Hematopoietic multipotent progenitor cell (in vitro differentiated cells): ENCODE measurements at places on chromosomes 12 and 14.
A peak's percentile ranks its signal among the peaks of the same experiment; 100 is the strongest.

DNA sequence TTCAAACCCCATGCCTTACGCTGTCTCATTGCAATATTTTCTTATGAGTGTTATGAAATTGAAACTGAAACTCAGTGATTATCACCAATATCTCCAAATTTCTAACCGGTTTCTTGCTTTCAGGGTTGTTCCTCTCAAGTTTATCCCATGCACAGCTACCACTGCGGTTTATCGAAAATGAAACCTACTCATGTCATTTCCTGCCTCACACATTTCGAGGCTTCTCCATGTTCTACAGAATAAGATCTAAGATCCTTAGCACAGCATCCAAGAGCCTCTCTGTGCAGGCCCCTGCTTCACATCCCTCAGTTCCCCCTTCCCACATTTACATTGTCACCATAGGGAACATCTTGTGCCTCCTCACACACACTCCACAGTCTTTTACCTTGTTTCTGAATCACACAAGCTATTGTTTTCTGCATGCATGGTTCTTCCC lies 45.5 kb upstream of the FAR2 start:
- peak; percentile 22 for DNase-seq

- DNase-seq, result no peak
These were observed 102.0 kb upstream of the HIF1A start for GRCh38 chr14:61593330-61593729.

- DNase-seq, result no peak
These were observed 433.0 kb downstream of the LRIG3 start for GRCh38 chr12:58487255-58487654.

DNA sequence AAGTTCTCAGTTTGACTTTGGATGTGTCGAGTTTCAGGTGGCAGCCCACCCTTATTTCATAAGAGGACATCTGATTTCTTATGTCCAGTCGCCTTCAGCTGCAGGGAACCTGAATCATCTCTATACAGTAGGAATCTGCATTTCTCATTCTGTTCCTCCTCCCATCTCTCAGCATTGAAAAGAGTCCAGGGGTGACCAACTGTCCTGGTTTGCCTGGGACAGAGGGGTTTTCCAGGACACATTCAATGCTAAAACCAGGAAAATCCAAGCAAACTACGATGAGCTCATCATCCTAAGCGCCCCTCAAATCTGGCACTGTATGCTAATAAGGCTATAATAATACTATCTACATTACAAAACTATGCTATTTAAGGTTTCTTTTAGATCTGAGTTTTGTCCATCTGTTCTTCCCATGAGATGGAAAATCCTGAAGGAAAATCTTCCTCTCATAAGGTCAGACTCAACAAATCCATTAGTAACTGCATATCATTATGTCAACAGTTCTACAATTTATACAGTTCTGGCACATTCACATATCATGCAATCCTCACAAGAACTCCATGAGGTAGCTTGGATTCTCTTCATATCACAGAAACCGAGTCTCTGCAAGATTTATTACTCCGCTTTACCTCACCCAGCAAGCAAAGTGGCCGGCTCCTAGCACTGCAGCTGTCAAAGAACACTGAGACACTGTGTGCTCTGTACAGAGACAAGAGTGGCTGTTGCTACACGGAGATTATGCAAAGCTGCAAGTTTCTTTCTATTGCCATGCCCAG lies 15.6 kb upstream of the CALM1 start:
- DNase-seq, result no peak

DNA sequence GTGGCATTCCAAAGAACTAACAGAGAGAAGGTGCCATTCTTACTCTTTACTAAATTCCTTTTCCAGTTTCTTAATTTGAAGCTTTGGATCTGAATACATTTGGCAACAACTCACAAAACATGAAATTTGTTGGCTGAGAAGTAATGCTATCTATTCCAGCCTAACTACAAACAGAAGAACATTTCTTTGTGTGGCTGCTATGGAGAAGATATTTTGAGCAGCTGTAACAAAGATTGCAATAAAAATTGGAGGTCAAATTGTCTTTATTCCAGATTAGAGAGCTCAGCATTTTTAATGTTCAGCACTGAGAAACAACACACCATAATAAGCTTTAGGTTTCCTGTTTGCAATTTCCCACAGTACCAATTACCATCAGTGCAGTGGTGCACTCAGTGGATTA lies 835.8 kb upstream of the FLRT2 start:
- no peak for DNase-seq

GRCh38 chr14:64244279-64244678 lies 49.9 kb downstream of the ESR2 start:
- DNase-seq, result no peak

- DNase-seq, result no peak
These were observed 177.1 kb downstream of the CCDC91 start for GRCh38 chr12:28367326-28367725.
